ENCODE measurements at places on chromosomes 5 and 9. TPM values are rescaled to one million over a fixed set of nuclear protein-coding genes. Genes with fewer than 3 reads are reported as not detected.

DNA sequence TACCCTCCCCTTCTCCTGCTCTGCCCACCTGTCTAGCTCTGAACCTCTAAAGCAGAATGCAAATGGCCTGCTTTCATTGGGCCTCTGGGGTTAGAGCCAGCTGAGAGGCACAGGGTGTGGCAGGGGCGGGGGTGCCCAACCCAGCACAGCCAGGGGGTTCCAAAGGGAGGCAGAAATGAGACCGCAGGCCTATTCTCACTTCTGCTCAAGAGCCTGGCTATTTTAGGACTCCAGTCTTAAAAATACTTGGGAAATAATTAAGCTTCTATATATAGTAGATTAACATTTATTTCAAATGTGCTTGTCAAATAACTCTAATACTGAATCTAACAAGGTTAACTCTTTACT, 5.7 kb downstream of the QSOX2 start:
- H3K4me3 ChIP-seq: no peak overlapping the region
- H3K4me1 ChIP-seq: peaks cover 26% of the 10 kb centered on the region
- H3K27ac ChIP-seq: no peak overlapping the region
- no peaks in the 10 kb centered on the region for H3K27me3 ChIP-seq
- H3K36me3 ChIP-seq: peaks cover 12% of the 10 kb centered on the region
- no peak for DNase-seq

DNA sequence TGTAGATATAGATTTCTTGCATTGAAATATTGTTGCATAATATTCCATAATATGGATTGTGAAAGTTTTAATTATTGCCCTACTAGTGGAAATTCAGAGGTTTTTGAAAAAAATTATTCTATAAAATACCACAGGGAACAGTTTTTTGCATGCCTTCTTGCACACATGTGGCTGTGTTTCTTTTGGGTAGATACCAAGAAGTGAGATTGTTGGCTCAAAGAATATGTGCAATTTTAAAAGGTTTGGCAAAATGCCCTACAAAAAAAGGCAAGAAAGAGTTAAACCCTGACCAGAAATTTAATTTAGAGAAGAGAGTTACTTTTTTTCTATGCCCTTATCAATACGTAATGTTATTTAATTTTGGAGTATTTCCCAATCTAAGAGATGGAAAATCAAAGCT, 270.8 kb upstream of the DAPK1 start:
- DNase-seq: no peak
- peaks cover 9% of the 10 kb centered on the region for H3K4me1 ChIP-seq
- no peak overlapping the region for H3K4me3 ChIP-seq

DNA sequence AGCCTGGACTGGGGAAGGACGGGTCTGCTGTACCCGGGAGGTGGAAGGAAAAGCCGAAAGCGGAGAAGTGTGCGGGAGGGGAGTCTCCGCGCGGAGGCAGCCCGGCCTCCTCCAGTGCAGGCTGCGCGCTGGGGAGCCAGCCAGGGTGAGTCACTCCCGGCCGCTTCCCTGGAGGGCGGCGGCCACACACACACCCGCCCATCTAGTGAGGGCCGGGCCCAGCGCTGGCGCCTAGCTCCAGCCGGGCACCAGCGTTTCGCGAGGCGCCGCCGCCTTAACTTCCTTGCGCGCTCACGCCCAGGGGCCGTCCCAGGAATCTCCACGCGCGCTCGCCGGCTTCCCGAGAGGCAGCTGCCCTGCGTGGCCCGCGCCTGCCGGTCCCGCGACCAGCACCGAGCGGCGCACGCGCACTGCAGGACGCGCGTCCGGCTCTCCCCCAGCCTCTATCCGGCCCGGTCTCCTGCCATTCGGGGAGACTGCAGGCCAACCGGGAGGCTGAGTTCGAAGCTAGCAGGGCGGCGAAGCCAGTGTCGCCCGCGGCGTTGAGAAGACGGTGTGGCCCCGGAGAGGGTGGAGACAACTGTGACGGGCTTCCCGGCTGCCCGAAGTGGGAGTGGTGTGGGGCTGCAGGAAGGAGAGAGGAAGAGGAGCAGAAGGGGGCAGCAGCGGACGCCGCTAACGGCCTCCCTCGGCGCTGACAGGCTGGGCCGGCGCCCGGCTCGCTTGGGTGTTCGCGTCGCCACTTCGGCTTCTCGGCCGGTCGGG, at the start of gene JAK2:
TSS of gene JAK2 (plus strand) at position 652 of the 765 bp plus-strand sequence. CDS start 36,716 bp downstream, outside the sequence.
- peak within 1 kb of the TSS; percentile 99 for H3K27ac ChIP-seq
- H3K4me3 ChIP-seq: peak within 1 kb of the TSS; percentile 86
- no peaks in the 10 kb centered on the region for H3K27me3 ChIP-seq

- H3K36me3 ChIP-seq: no peaks in the 10 kb centered on the region
- H3K27ac ChIP-seq: no peak overlapping the region
- no peaks in the 10 kb centered on the region for H3K4me1 ChIP-seq
Measured at GRCh38 chr5:104456122-104456521, 893.5 kb upstream of the NUDT12 start.

GRCh38 chr5:134507452-134507851, 18.0 kb upstream of the JADE2 start:
- H3K27ac ChIP-seq: no peak overlapping the region
- no peaks in the 10 kb centered on the region for H3K4me1 ChIP-seq
- H3K4me3 ChIP-seq: no peak overlapping the region
- H3K36me3 ChIP-seq: no peaks in the 10 kb centered on the region
- H3K27me3 ChIP-seq: peaks cover 3% of the 10 kb centered on the region
- no peak for DNase-seq

- peak; percentile 72 for DNase-seq
- H3K4me1 ChIP-seq: peaks cover 22% of the 10 kb centered on the region
- no peaks in the 10 kb centered on the region for H3K36me3 ChIP-seq
- peak overlapping the region; percentile 48 for H3K27ac ChIP-seq
- no peaks in the 10 kb centered on the region for H3K27me3 ChIP-seq
Measured at GRCh38 chr9:132732326-132733259, 62.3 kb downstream of the GTF3C4 start.

DNA sequence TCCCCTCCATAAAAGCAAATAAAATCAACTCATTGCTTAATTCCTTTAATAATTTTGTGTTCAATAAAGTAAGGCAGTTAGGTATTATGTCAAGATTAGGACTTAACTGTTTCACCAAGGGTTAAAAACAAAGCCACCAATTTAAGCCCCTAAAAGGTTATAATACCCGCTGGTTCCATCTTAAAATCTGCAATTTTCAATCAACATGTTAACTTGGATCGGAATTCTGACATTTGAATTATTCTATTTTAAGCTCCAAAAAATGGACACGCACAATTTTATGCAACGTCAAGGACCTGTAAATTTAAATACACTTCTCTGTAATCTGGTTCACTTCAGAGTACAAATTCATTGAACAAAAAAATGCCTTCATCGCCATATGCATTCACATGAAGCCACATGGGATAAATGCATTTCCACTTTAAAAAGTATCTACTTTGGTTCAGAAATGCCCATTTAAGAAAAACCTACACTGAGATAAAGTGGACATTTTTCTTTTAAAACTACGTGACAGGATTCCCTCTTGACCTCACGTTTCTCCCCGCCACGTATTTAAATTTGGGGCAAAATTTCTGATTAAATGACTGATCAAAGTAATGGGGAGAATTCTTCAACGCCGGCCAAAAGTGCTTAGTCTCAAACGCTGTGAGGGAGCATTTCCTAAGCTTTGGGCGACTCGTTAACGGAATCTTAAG, 721 bp downstream of the GIN1 start:
- H3K36me3 ChIP-seq: peaks cover 3% of the 10 kb centered on the region
- no peak for DNase-seq

- H3K4me3 ChIP-seq: no peak overlapping the region
- H3K4me1 ChIP-seq: no peaks in the 10 kb centered on the region
- H3K27ac ChIP-seq: no peak overlapping the region
- no peaks in the 10 kb centered on the region for H3K27me3 ChIP-seq
- no peak for DNase-seq
Measured at GRCh38 chr5:84779186-84779585, 394.5 kb upstream of the EDIL3 start.

- H3K4me1 ChIP-seq: peaks cover 3% of the 10 kb centered on the region
- no peak overlapping the region for H3K4me3 ChIP-seq
- H3K27me3 ChIP-seq: no peaks in the 10 kb centered on the region
- DNase-seq: no peak
Measured at GRCh38 chr5:33776151-33776660, 115.6 kb downstream of the ADAMTS12 start.

GRCh38 chr9:33105959-33106358, 29.5 kb upstream of the SMU1 start:
- DNase-seq: no peak
- peaks cover 41% of the 10 kb centered on the region for H3K4me1 ChIP-seq
- no peak overlapping the region for H3K4me3 ChIP-seq
- H3K36me3 ChIP-seq: peaks cover 7% of the 10 kb centered on the region
- H3K27me3 ChIP-seq: no peaks in the 10 kb centered on the region
- peak overlapping the region; percentile 84 for H3K27ac ChIP-seq

DNA sequence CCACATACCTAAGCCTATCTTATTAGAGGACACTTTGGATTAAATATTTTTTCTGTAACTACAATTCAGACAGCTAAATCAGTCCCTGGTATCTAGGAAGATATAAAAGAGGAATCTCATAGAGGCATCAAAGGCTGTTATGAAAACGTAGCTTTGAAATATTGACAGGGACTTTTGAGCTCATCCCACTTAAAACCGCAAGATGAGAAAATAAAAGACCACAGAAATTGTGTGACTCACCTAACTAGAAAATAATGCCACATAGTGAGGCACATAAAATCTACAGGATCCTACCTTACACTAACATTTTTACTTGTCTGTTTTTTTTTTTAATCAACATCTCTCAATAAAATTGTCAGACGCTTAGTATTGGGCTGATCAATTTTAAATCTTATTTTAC, 686.5 kb upstream of the COX7C start:
- H3K36me3 ChIP-seq: no peaks in the 10 kb centered on the region
- H3K27me3 ChIP-seq: no peaks in the 10 kb centered on the region
- no peak overlapping the region for H3K4me3 ChIP-seq
- H3K4me1 ChIP-seq: no peaks in the 10 kb centered on the region
- H3K27ac ChIP-seq: no peak overlapping the region
- no peak for DNase-seq

- no peaks in the 10 kb centered on the region for H3K4me1 ChIP-seq
- DNase-seq: no peak
- H3K27ac ChIP-seq: no peak overlapping the region
- no peak overlapping the region for H3K4me3 ChIP-seq
- H3K27me3 ChIP-seq: no peaks in the 10 kb centered on the region
- no peaks in the 10 kb centered on the region for H3K36me3 ChIP-seq
Measured at GRCh38 chr9:70949239-70949638, 172.2 kb downstream of the TRPM3 start.

DNA sequence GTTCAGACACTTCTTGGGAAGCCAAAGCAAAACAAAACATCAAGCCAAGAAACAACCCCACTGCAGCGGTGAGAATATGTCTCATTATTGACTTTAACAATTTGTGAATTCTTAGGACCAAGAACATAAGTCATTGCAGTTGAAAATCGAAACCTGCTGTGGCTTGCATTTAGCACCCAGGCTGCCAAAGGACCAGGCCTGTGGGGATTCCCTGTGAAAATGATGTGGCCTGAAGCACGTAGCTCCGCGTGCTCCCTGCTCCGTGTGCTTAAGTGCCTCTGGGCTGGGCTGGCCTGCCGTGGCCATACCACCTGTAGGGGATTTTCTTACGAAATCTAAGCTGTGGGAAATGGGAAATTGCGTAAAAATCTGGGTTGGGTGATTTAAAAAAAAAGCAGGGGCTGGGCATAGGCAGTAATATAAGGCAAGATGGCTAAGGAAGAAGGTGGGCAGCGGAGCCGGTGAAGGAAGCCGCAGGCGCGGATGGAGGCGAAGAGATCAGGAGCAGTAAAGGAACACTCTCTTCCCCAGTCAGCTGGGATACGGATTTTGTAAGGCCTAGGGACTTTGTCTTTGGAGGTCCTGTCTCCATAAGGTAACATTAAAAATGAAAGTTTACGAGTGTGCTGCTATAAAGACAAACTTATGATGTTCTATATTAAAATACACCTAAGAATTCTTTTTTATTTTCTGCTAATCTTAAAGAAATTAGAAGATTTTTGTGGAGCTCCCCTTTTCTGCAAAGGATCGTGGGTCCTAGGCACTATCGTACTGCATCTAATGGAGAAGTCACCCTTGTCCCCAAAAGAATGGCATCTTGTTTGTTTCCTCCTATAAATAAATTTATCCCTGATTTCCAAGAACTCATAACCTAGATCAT, 189.6 kb upstream of the SEMA6A start:
- no peaks in the 10 kb centered on the region for H3K27me3 ChIP-seq
- peaks cover 2% of the 10 kb centered on the region for H3K4me1 ChIP-seq
- no peaks in the 10 kb centered on the region for H3K36me3 ChIP-seq

DNA sequence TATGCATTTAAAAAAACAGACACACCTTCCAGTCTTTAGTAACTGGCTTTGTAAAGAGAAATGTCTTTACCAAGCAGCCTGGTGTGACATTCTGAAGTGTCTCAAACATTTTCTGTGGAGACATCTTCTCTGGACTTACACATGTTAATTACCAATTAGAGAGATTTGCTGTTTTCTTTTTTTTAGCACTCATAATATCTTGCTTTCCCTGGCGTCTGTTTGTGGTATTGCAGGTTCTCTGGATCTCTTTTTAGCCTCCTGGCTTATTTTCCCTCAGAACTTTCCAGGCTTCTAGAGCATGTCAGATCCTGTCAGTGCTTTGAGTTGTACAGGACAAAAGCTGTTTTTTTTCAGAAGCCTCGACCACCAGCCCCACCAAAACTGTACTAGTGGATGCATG, 92.5 kb downstream of the MSX2 start:
- H3K4me3 ChIP-seq: no peak overlapping the region
- no peak for DNase-seq
- H3K27me3 ChIP-seq: no peaks in the 10 kb centered on the region
- no peak overlapping the region for H3K27ac ChIP-seq
- H3K4me1 ChIP-seq: no peaks in the 10 kb centered on the region

DNA sequence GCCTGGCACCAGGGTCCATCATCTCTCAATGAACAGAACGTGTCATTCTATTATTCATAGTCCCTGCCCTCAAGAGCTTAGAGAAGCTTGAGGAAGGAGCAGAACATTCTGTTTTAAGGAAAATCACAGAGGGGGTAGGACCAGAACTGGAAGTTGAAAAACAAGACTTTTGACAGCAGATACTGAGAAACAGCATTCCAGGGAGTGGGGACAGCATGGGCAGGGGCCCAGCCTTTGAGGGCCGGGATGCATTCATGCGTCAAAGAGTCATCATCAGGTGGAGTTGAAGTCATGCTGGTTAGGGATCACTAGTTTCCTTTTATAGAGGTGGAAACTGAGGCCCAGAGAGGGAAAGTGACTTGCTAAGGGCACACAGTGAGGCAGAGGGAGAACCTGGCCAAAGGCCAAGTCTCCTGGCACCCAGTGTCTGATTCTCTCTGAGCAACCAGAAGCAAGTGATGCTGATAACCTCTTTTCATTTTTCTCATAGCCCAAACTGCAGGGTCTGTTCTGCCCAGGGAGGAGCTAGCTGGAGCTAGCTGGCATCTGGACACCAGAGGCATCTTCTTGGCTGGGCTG, 41.5 kb upstream of the STXBP1 start:
- no peaks in the 10 kb centered on the region for H3K27me3 ChIP-seq
- H3K36me3 ChIP-seq: no peaks in the 10 kb centered on the region
- peaks cover 42% of the 10 kb centered on the region for H3K4me1 ChIP-seq
- no peak for DNase-seq

CDX1 gene
- total RNA-seq: 0.27 TPM

INSL4 gene
- not detected for total RNA-seq

CORO2A gene
- total RNA-seq: 0.13 TPM

TMCO6 gene
- 5.6 TPM for total RNA-seq

MYMK gene
- total RNA-seq: 23.0 TPM

GSN gene
- total RNA-seq: 422 TPM

CDKN2B gene
- total RNA-seq: 0.31 TPM

WHRN gene
- 0.89 TPM for total RNA-seq

C9 gene
- total RNA-seq: 0.22 TPM

CDC26 gene
- 33.2 TPM for total RNA-seq

HAVCR2 gene
- 4.3 TPM for total RNA-seq

ZNG1C gene
- 21.8 TPM for total RNA-seq

ENTR1 gene
- total RNA-seq: 20.9 TPM

Measured in muscle of leg (tissue), 16 donors.